ENCODE measurements at places on chromosomes 3 and 15. TPM values are rescaled to one million over a fixed set of nuclear protein-coding genes. Genes with fewer than 3 reads are reported as not detected.

The FSTL1 gene
- total RNA-seq: 934 TPM

The CCR9 gene
- total RNA-seq: 0.09 TPM

The CLRN1 gene
- 0.18 TPM for total RNA-seq

The GOLGA8J gene
- 0.09 TPM for total RNA-seq

The CEP152 gene
- total RNA-seq: 3.8 TPM

The IMPG2 gene
- total RNA-seq: 1.3 TPM

The OIP5 gene
- total RNA-seq: 4.0 TPM

The FBXL2 gene
- 8.9 TPM for total RNA-seq

The C3orf22 gene
- total RNA-seq: 0.04 TPM

The CSK gene
- total RNA-seq: 13.5 TPM

GRCh38 chr15:34581043-34581365, 2.4 kb downstream of the GOLGA8B start:
- DNase-seq: no peak

DNA sequence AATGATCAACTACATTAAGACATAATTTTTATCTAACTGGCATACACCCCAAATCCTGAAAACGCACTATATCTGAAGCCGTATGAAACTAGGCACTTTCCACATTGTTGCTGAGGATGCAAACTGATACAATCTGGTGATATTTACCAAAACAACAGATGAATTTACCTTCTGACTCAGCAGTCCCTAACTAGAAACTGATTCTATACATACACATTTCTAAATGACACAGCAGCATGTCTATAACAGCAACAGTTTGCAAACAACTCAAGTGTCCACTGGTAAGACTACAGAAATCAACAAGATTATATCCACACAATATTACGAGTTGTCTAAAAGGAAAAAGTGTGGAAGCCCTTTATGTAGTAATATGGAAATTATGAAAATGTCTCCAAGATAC, 22.9 kb downstream of the SECISBP2L start:
- DNase-seq: no peak

DNA sequence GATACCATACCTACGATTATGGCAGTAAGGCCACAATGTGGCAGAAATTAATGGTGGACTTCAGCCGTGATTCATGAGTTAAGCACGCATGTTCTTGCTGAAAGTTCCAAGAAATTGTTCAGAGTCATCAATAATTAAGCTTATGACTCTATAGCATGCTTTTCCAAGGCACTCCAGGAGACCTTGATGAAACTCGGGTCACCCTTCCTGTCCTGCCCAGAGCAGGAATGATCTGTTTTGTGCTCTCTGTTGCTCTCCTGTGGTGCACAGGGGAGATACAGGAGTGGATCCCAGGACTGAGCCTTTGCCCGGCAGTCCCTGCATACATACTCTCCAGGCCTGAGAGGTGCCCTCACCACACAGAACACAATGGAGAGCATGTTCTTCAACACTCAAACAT, 141.6 kb upstream of the SLC2A2 start:
- DNase-seq: no peak

DNA sequence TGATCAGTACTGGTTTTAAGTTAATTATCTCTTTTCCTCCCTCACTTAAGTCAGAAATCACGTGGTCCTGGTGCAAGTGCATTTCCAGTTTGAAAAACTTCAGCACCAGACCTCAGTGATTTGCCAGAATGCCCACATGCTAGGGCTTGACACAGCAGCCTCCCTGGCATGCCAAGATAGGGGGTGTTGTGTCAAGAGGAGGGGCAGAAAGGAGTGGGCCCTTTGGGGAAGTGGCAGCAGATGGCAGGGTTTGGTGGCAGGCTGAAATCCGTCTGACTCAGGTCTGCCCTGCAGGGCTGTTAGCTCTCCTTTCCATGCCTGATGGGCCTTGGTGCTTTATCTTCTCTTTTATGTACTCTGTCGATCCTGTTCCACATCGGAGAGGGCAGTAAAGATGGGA, 23.4 kb downstream of the PXK start:
- DNase-seq: no peak

- DNase-seq: no peak
These were observed 12.2 kb downstream of the SLTM start for GRCh38 chr15:58921267-58921790.

GRCh38 chr15:56725386-56725785, 7.9 kb downstream of the ZNF280D start:
- no peak for DNase-seq

DNA sequence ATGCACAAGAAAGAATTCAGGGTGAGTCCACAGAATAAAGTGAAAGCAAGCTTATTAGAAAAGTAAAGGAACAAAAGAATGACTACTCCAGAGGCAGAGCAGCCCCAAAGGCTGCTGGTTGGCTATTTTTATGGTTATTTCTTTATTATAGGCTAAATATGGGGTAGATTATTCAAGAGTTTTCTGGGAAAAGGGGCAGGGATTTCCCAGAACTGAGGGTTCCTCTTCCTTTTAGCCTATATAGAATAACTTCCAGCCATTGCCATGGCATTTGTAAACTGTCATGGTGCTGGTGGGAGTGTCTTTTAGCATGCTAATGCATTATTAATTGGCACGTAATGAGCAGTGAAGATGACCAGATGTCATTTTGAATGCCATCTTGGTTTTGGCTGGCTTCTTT, 13.6 kb downstream of the GLDN start:
- DNase-seq: no peak

GRCh38 chr3:44914936-44915335, 40.5 kb downstream of the TGM4 start:
- DNase-seq: no peak

DNA sequence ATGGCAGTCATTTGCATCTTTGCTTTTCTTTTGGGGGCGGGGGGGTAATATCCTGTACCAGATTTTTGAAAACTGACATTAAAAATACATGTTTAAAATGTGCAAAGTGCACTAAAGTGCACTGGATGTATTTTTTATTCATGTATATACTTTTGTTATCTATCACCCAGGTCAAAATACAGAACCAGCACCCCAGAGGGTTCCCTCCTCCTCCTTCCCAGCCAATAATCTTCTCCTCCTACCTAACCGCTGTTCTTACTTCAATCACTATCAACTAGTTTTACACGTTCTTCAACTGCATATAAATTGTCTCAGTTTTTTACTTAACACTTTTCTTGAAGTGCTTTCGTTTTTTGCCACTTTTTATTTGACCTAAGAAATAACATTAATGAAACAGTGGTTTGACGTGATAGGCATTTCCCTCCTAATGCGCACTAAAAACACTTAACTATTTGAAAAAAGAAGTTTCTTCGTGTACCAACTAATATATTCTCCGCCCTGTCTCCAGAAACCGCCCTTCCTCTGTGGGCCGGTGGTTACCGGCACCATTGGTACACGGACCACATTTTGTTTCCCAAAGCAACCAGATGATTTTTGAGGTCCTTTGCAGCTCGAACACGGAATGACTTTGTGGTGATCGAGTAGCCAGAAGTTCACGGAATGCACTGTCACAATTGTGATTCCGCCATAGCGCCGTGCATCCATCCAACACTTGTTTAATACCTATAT, 836 bp upstream of the AKAP13 start:
- DNase-seq: peak; percentile 42

GRCh38 chr3:146342989-146343388, 92.1 kb upstream of the PLSCR4 start:
- peak; percentile 66 for DNase-seq

DNA sequence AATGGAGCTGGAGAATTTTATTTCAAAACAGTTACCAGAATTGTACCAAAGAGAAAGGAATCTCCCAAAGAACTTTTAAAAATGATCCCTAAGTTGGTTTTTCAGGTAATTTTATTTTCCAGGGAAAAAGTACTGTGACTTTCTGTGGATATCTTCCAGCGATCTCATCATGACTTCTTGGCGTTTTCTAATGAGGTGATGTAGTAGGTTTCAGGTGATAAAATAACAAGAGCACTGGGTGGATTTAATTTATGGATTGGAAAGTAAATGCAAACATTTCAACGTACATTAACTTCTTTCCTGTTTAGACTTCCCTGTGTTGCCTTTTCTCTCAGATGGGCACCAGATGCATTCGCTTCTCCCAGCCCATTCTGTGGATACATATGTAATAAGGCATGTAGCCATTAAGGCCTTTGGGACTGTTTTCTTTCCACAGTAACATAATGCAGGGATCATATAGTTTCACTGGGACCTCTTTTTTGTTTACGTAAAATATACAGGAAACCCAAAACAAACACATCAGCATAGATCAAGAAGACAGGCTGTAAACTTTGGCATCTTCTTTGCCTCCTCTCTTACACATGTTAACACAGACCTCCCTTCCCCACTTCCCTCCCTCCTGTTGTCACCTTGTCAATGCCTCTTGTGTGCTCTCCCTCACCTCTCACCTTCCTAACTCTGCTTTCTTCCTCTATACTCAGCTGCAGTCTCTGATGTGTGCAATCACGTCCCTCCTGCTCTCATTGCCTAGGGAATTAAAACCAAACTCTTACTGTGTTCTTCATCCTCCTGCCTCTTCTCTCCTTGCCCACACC, 13.0 kb downstream of the PHLDB2 start:
- no peak for DNase-seq

DNA sequence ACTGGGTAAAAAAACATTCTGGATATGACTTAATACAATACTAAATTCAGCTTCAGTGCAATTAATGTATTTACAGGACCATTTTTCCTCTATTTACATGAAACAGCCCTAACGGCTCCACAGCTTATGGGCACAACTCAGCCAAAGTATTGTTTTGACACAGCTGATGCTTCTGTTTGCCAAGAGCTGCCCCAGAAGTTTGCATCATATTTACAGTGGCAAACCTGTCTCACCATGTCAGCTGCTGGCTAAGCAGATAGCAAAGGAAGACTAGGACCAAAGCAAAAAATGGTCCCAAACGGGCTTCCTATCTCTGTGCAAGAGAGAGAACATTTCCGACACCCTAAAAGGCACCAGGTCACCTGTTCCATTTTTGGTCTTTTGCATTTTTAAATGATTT, 94.5 kb downstream of the ADAMTS9 start:
- DNase-seq: peak; percentile 48

DNA sequence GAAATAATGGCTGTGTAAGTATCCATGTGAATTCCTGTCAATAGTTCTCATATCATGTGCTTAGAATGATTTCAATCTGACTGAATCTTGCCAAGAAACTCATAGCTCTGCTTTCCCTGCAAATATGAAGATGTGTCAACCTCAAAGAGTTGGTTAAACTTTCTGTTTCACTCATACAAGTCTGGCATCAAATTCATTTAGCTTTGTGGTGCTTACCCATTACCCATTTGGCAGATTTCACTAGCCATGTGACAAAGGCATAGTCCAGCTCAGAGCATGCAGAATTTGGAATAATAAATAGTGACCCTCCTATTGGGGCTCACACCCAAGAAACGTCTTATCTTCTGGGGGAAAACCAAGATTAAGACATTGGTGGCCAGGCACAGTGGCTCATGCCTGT, 256.6 kb upstream of the TPRG1 start:
- no peak for DNase-seq

DNA sequence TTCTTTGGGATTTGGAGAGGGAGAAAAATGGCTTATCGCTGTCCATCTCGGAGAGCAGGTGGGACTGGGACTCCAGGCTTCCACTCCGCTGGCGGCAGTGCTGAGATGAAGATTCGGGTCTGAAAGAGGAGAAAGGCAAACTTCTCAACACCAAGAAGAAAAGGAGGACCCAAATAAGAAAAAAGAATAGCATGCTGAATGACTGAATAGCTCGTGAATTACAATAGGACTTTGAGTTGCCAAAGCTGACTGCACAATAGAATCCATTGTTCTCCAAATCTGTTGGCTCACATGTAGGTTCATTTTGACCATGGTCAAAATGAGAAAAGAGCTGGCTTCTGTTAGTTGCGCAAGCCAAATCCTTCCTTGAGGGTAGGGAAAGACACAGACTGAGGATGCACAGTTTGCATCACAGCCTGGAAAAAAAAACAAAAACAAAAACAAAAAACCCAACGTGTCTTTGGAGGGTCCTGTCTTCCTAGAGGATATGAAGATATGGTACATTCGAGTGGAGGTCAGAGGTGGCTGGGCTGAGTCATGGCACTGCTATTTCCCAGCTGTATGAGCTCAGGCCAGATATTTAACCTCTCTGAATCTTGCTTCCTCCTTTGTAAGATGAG, 59.3 kb upstream of the LMOD3 start:
- peak; percentile 31 for DNase-seq

DNA sequence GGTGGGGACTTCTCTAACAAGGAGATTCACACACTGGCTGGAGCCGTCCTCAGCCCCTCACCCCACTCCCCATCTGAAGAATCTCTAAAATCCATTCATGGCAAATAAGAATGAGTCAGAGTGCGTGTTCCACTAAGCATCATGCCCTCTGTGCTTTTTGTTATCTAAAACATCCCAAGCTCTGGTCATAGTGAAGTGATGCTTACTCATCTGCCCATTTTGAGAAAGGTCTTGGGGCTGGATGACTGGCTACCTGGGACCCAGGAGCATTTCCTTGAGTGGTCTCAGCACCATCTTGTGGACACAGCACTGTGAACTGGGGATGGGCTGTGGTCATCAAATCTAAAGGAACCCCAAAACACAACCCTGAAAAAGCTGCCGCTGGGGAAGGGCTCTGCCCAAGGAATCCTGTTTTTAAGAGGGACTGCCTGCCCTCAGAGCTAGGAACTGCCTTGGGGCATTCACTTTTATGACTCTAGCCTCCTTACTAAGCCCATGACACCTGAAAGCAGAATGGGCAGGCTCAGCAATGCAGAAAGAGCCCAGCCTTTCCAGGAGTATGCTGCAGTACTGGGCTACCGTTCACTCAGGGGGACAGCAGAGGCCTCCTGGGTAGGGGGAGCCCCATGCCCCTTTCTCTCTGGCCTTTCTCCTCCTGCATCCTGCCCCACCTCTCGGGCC, 53.5 kb downstream of the ZBTB38 start:
- DNase-seq: no peak

GRCh38 chr15:100291106-100291505, 50.7 kb downstream of the ADAMTS17 start:
- no peak for DNase-seq

GRCh38 chr3:195893516-195893915, 14.8 kb downstream of the TNK2 start:
- peak; percentile 86 for DNase-seq

GRCh38 chr15:71275098-71275497, 159.8 kb downstream of the THSD4 start:
- DNase-seq: no peak

DNA sequence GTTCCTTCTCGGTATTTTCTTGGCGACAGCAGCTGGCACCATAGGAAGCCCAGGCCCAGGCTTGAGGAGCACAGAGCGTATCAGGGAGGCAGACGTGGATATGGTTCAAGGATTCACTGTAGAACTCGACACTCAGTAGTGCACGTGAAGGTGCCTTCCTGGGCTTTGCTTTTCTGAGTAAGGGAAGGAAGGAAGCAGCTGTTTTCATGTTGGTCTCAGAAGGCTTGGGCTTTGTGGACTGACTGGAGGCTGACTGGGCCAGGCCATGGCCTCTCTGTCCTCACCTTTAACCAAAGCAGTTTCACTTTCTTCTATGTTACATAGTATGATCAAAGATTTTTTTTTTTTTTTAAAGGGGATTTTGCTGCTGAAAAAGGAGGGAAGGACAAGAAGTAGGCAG, 6.9 kb upstream of the GHRL start:
- no peak for DNase-seq

- peak; percentile 35 for DNase-seq
These were observed 143.6 kb upstream of the UBE2E1 start for GRCh38 chr3:23662079-23662617.

- DNase-seq: no peak
These were observed 24.1 kb upstream of the VEPH1 start for GRCh38 chr3:157527131-157527881.

GRCh38 chr3:98846101-98846500, 55.4 kb downstream of the DCBLD2 start:
- no peak for DNase-seq
